Activated T-helper 1 cell treated with anti-CD3 and anti-CD28 coated beads, Interleukin-12 subunit alpha, Interleukin-12 subunit beta, Interleukin-2, Interleukin-4 antibody, amounts not matched to agents 30 ng/mL and 10 ng/mL and 1 ng/mL, durations not matched to agents 14 hours and 24 hours and 36 hours (primary cell): ENCODE measurements at places on chromosomes 11 and 22. TPM values are rescaled to one million over a fixed set of nuclear protein-coding genes. Genes with fewer than 3 reads are reported as not detected.

Gene CCDC157
- total RNA-seq, result 2.4 and 3.0 TPM in 2 replicates

- no peak for DNase-seq
- H3K36me3 ChIP-seq, result peaks cover 3% of the 10 kb centered on the region
- no peaks in the 10 kb centered on the region for H3K4me1 ChIP-seq
- no peaks in the 10 kb centered on the region for H3K27me3 ChIP-seq
- no peak overlapping the region for H3K27ac ChIP-seq
- H3K4me3 ChIP-seq, result no peak overlapping the region
These were observed 15.6 kb downstream of the MOB2 start for GRCh38 chr11:1470681-1471611.

DNA sequence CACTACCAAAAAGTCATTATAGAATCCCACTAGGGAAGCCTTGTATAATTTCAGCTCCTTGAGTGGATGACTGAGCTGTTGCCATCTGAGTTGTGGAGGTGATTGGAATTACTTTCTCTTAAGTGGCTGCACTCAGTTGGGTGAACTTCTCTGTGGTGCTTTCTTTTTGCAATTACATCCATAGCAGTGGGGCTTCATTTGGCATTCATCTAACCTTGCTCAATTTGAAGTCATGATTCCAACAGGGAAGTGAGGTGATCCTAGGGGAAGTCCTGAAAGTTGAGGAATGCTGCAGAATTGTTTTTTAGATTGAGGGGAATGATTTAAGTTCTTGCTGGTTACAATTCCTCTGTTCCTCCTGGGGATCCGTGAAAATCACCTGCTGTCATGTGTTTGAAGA lies 39.6 kb downstream of the ARHGAP42 start:
- no peak overlapping the region for H3K4me3 ChIP-seq
- DNase-seq, result no peak
- no peaks in the 10 kb centered on the region for H3K4me1 ChIP-seq
- no peaks in the 10 kb centered on the region for H3K27me3 ChIP-seq
- H3K27ac ChIP-seq, result no peak overlapping the region

DNA sequence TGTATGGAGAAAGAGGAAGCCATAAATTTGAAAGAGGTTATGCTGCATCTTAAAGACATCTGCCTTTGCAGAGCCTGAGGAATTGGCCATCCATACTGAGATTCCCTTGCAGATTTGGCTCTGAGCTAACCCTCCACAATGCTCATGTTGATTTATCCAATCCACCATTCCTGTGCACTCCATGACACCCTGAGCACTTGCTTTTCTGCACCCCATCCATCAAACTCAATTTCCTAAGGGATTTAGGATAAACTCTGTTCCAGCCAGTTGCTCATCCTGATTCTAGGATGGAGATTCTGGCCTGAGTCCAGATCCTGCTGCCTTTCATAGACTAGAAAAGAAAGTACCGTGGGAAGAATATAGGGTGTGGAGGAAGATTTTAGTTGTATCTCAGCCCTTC lies 379.2 kb upstream of the LARGE1 start:
- H3K27me3 ChIP-seq, result no peaks in the 10 kb centered on the region
- no peaks in the 10 kb centered on the region for H3K36me3 ChIP-seq
- H3K4me3 ChIP-seq, result no peak overlapping the region
- no peak overlapping the region for H3K27ac ChIP-seq
- no peaks in the 10 kb centered on the region for H3K4me1 ChIP-seq
- no peak for DNase-seq

GRCh38 chr11:127105593-127106541 lies 105.3 kb upstream of the KIRREL3 start:
- no peak overlapping the region for H3K4me3 ChIP-seq
- no peaks in the 10 kb centered on the region for H3K27me3 ChIP-seq
- H3K4me1 ChIP-seq, result no peaks in the 10 kb centered on the region
- no peak overlapping the region for H3K27ac ChIP-seq

Gene MAPK11
- total RNA-seq, result 24.6 and 28.9 TPM in 2 replicates

Gene C22orf15
- 0.29 and 0.49 TPM in 2 replicates for total RNA-seq

GRCh38 chr22:45689211-45689610 lies 17.6 kb downstream of the ATXN10 start:
- H3K4me3 ChIP-seq, result no peak overlapping the region
- DNase-seq, result no peak
- peaks cover 5% of the 10 kb centered on the region for H3K4me1 ChIP-seq
- H3K27ac ChIP-seq, result no peak overlapping the region

Gene PATE4
- total RNA-seq, result not detected in 2 replicates

- no peaks in the 10 kb centered on the region for H3K4me1 ChIP-seq
- no peak overlapping the region for H3K27ac ChIP-seq
- no peaks in the 10 kb centered on the region for H3K36me3 ChIP-seq
- H3K27me3 ChIP-seq, result no peaks in the 10 kb centered on the region
- DNase-seq, result no peak
These were observed 5.9 kb upstream of the MRGPRG start for GRCh38 chr11:3224401-3225057.

DNA sequence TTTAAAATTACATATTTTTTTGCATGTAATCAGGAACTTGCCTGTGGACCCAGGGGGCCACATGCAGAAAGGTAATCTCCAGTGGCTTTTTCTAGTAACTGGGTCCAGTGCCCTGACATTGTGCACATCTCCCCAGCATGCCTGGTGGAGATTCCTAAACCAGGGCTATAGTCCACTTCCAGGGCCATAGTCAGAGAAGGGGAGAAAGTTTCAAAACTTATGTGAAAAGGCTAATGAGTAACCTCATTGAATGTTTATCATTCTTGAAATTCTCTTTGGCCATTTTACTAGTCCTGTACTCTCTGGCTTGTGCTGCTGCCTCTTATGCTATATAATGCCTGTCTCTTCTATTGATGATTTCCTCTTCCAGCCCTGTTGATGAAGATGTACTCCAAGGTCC lies 47.8 kb downstream of the BARX2 start:
- no peaks in the 10 kb centered on the region for H3K27me3 ChIP-seq
- DNase-seq, result no peak
- H3K36me3 ChIP-seq, result peaks cover 6% of the 10 kb centered on the region
- no peak overlapping the region for H3K27ac ChIP-seq
- H3K4me1 ChIP-seq, result peaks cover 18% of the 10 kb centered on the region

Gene NNMT
- not detected in 2 replicates for total RNA-seq

DNA sequence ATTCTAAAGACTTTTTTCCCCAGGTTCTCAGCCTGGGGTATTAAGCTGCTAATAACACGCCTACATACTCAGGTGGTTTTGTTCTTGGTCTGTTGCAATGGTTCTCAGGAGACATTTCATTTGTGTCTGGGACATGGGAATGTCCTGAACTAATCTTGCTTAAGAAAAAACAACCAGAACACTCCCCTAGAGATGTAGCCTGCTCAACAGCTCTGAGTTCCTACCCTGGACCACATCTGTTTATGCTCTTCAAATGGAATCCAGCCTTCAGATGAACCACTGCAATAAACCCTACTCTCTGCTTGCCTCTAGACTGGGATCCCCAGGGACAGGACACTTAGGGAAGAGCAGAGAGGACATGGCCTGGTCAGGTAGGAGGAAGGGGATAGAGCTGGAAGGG lies 29.9 kb downstream of the RELT start:
- no peaks in the 10 kb centered on the region for H3K27me3 ChIP-seq
- peaks cover 20% of the 10 kb centered on the region for H3K36me3 ChIP-seq
- DNase-seq, result no peak

- H3K27ac ChIP-seq, result no peak overlapping the region
- no peaks in the 10 kb centered on the region for H3K27me3 ChIP-seq
- no peak overlapping the region for H3K4me3 ChIP-seq
- H3K4me1 ChIP-seq, result no peaks in the 10 kb centered on the region
These were observed 32.8 kb upstream of the LDLRAD3 start for GRCh38 chr11:35911013-35911412.

DNA sequence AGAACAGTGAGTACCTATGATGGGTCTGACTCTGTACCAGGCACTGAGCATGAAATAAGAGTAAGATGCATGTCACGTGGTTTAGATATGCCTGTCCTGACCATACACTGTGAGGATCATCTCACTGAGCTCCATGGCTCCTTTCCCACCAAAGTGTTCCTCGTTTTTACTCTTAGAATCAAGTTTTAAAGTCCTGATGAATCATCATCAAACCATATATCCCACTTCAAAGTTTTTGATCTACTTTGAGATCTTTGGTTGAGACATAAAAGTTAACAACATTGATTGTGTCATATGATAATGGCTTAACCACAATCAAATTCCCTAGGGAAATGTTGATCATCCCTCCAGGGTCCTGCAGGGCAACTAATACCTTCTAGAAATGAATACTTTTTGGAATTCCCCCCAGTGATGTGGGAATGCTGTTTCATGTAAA lies 12.8 kb downstream of the ETS1 start:
- DNase-seq, result no peak
- H3K36me3 ChIP-seq, result peaks cover 2% of the 10 kb centered on the region

DNA sequence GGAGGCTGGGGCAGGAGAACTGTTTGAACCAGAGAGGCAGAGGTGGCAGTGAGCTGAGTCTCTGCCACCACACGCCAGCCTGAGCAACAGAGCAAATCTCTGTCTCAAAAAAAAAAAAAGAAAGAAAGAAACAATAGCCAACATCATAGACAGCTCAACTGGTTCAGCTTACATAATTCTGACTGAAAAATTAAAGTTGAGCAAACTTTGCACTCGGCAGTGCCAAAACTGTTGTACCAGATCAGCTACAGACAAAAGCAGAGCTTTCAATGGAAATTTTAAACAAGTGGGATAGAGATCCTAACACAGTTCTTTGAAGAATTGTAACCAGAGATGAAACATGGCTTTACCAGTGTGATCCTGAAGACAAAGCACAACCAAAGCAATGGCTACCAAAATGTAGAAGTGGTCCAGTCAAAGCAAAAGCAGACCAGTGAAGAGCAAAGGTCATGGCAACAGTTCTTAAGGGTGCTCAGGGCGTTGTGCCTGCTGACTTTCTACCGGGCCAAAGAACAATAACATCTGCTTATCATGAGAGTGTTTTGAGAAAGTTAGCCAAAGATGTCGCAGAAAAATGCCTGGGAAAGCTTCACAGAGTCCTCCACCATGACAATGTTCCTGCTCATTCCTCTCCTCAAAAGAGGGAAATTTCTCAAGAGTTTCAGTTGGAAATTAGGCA lies 59.3 kb downstream of the TTC28 start:
- peaks cover 63% of the 10 kb centered on the region for H3K27me3 ChIP-seq
- H3K4me3 ChIP-seq, result no peak overlapping the region
- no peaks in the 10 kb centered on the region for H3K4me1 ChIP-seq
- no peak overlapping the region for H3K27ac ChIP-seq

Gene HOATZ
- not detected in 2 replicates for total RNA-seq

- peak overlapping the region; percentile 80 for H3K27ac ChIP-seq
- no peak for DNase-seq
- H3K4me3 ChIP-seq, result no peak overlapping the region
- peaks cover 83% of the 10 kb centered on the region for H3K36me3 ChIP-seq
These were observed 6.5 kb downstream of the APOL2 start for GRCh38 chr22:36232715-36233401.

DNA sequence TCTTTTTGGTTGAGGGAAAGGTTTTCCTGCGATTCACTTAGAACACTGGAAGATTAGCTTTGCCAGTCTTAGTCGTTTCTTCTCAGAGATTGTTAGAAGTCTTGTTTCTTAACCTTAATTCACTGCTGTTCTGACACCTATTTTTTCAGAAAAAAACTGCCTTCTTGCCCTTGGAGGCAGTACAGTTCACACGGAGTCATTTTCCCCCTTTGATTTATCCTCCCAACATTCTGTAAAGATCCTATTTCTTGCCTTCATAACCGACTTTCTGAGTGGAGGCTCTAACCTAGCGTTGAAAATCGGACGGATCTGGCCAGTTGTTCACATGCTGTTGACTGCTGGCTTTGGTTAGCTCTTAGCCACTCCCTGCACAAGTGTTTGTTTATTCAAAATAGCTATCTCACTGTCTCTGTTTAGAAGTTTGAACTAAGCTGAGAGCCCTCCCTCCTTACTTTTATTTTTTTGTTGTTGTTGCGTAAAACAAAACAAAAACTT lies 737 bp downstream of the BCL2L13 start:
- peak overlapping the region; percentile 95 for H3K27ac ChIP-seq
- no peaks in the 10 kb centered on the region for H3K27me3 ChIP-seq
- no peak for DNase-seq
- peak overlapping the region; percentile 94 for H3K4me3 ChIP-seq

Gene TNNT3
- 0.64 and 0.70 TPM in 2 replicates for total RNA-seq

GRCh38 chr11:26229981-26230380 lies 101.9 kb upstream of the ANO3 start:
- no peak overlapping the region for H3K27ac ChIP-seq
- no peaks in the 10 kb centered on the region for H3K27me3 ChIP-seq
- H3K36me3 ChIP-seq, result no peaks in the 10 kb centered on the region
- DNase-seq, result no peak

DNA sequence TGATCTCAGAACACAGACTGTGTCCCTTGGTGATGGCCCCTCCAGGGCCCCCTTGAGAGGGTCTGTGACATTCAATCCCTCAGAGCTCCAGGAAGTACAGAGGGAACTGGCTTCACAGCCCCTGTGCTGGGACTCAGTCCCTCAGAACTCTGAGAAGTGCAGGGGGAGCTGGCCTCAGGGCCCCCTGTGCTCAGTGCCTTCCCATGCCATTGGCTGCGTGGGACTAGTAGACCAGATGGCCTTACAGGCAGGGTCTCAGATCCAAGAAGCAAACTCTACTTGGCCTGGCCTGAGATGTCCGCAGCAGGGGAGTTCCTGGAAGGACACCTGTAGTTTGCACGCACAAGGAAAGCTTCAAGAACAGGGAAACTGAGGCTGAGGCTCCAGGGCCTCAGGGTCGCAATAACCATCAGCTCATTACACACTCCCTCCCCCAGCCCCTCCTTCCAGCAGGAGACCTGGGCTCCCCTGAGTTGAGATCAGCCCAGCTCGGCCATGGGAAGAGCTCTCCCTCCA lies 138.4 kb downstream of the BRD1 start:
- no peaks in the 10 kb centered on the region for H3K36me3 ChIP-seq
- DNase-seq, result no peak
- H3K27me3 ChIP-seq, result peaks cover 4% of the 10 kb centered on the region
- no peak overlapping the region for H3K4me3 ChIP-seq
- H3K4me1 ChIP-seq, result no peaks in the 10 kb centered on the region

GRCh38 chr11:112590764-112591163 lies 330.1 kb upstream of the PLET1 start:
- H3K4me1 ChIP-seq, result no peaks in the 10 kb centered on the region
- H3K36me3 ChIP-seq, result no peaks in the 10 kb centered on the region
- DNase-seq, result no peak
- H3K4me3 ChIP-seq, result no peak overlapping the region

GRCh38 chr11:126834149-126834548 lies 166.4 kb downstream of the KIRREL3 start:
- no peaks in the 10 kb centered on the region for H3K36me3 ChIP-seq
- H3K4me3 ChIP-seq, result no peak overlapping the region
- H3K27me3 ChIP-seq, result peaks cover 2% of the 10 kb centered on the region
- no peak for DNase-seq

Gene C11orf16
- not detected in 2 replicates for total RNA-seq

DNA sequence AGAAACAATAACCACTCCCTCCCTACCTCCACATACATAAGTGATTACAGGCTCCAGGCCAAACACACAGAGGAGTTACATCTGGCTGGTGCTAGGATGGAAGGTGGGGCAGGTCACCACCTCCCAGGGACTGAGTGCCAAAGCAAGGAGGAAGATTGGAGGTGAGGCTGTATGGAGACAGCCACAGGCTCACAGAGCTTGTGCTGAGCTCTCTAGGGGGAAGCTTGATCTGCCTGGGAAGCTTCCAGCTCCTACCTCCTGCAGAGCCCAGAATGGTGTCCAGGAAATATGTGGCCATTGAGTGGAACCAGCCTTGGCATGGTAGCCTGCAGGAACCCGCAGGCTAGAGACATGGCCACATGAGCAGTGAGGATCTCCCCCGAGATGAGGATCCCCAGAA lies 3.6 kb upstream of the MED15 start:
- peaks cover 18% of the 10 kb centered on the region for H3K4me1 ChIP-seq
- no peaks in the 10 kb centered on the region for H3K27me3 ChIP-seq
- peaks cover 12% of the 10 kb centered on the region for H3K36me3 ChIP-seq
- DNase-seq, result no peak
- no peak overlapping the region for H3K27ac ChIP-seq
